Caco-2 (cell line): ENCODE measurements at places on chromosomes 16 and 17. TPM values are rescaled to one million over a fixed set of nuclear protein-coding genes. Genes with fewer than 3 reads are reported as not detected.
A peak's percentile ranks its signal among the peaks of the same experiment; 100 is the strongest.

DNA sequence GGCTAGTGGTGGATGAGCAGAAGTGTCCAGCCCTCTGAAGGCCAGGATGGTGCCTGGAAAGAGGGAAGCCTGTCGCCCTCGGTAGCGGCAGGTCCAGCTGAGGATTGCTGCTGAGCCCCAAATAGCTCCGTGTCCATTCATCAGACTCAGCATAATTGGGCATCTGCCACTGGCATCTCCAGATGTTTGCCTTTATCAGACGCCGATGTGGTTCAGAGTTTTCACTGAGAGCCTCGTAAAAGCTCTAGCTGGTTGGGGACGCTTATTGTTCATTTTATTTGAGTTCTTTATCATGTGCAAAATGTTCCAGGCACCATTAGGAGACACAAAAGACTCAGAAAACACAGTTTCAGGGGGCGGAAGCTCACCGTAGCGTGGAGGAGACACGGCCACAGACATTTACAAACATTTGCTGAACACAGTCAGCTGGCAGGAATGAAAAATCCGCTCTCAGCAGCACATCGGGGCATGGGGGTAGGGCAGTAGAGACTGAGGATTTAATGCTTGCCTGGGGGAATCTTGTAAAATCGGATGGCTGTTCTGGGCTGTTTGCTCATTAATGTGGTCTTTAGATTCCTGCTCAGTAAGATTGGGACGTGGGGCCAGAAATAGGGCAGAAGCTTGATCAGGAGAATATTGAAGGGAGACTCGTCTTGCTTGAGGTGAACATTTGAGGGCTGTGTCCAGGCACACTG lies 41.7 kb downstream of the SMPD3 start:
- H3K27me3 ChIP-seq: no peaks in the 10 kb centered on the region
- H3K4me1 ChIP-seq: peaks cover 6% of the 10 kb centered on the region; the same call in 1 of the 2 replicates
- H3K36me3 ChIP-seq: no peaks in the 10 kb centered on the region
- no peak overlapping the region for H3K27ac ChIP-seq
- no peak for DNase-seq

The CSH2 gene
- total RNA-seq: not detected in 2 replicates

- no peak for DNase-seq
- H3K27ac ChIP-seq: no peak overlapping the region
- H3K27me3 ChIP-seq: no peaks in the 10 kb centered on the region
- no peak overlapping the region for H3K4me3 ChIP-seq
Observed at GRCh38 chr16:82319038-82319437, 149.0 kb upstream of the MPHOSPH6 start.

The ACAP1 gene
- 1.6 TPM in 1 of 2 replicates, not detected in the other for total RNA-seq

DNA sequence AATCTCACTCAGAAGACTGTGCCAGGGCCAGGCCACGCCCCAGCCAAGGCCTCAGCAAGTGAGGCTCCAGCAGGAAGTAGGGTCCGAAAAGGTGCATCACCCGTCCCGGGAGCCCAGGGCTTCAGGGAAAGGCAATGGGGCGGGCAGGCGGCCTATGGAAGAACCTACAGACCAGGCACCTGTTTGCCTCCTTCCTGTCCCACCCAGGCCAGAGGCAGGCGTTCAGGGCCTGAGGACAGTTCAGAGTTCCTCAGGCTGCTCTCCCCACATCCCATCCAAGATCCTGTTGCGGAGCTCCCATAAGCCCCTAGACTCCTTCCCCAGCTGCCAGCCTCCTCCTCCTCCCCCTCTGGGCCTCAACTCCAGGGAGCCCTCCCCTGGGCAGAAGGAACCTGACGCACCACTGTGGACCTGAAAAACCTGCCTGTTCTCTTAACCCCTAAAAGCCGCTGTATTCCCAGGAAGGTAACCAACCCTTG lies 2.3 kb downstream of the CLUH start:
- peaks cover 17% of the 10 kb centered on the region for H3K4me1 ChIP-seq
- H3K27ac ChIP-seq: peak overlapping the region; percentile 97
- H3K36me3 ChIP-seq: 0 out of 2 replicates have a peak, but pooled peaks cover 1% of the 10 kb centered on the region
- H3K4me3 ChIP-seq: no peak overlapping the region
- no peak for DNase-seq

The SERPINF2 gene
- 59.9 and 63.8 TPM in 2 replicates for total RNA-seq

The TNK1 gene
- 6.1 and 6.4 TPM in 2 replicates for total RNA-seq

DNA sequence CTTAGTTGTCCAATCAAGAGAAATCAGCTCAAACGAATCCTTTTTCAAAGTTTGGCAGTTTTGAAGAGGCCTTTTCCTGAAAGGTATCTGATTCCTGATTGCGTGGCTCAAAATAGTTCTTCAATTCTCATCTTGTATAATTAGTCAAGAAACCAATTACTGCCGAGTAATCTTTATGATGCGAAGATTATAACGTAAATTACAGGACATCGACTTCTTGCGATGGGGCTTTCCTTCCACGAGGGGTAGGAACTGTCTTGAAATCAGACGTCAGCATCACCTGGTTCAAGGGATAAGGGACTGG lies 644 bp upstream of the ARL2BP start:
- H3K4me1 ChIP-seq: no peaks in the 10 kb centered on the region
- H3K36me3 ChIP-seq: no peaks in the 10 kb centered on the region
- no peaks in the 10 kb centered on the region for H3K27me3 ChIP-seq
- DNase-seq: no peak

The BAIAP3 gene
- 4.2 and 5.0 TPM in 2 replicates for total RNA-seq

- H3K36me3 ChIP-seq: no peaks in the 10 kb centered on the region
- H3K4me1 ChIP-seq: peaks cover 39% of the 10 kb centered on the region
- H3K27ac ChIP-seq: peak overlapping the region; percentile 92
- H3K4me3 ChIP-seq: peak overlapping the region; percentile 59
- DNase-seq: peak; percentile 21
Observed at GRCh38 chr17:40099619-40100418, 570 bp downstream of the NR1D1 start.

- DNase-seq: no peak
- no peaks in the 10 kb centered on the region for H3K36me3 ChIP-seq
- H3K27me3 ChIP-seq: no peaks in the 10 kb centered on the region
- H3K4me1 ChIP-seq: no peaks in the 10 kb centered on the region
Observed at GRCh38 chr17:22251498-22251897, 559.2 kb downstream of the KCNJ18 start.

GRCh38 chr17:69326377-69327059 lies 415 bp downstream of the ABCA5 start:
- H3K4me1 ChIP-seq: peaks cover 8% of the 10 kb centered on the region
- no peaks in the 10 kb centered on the region for H3K27me3 ChIP-seq
- no peak for DNase-seq

DNA sequence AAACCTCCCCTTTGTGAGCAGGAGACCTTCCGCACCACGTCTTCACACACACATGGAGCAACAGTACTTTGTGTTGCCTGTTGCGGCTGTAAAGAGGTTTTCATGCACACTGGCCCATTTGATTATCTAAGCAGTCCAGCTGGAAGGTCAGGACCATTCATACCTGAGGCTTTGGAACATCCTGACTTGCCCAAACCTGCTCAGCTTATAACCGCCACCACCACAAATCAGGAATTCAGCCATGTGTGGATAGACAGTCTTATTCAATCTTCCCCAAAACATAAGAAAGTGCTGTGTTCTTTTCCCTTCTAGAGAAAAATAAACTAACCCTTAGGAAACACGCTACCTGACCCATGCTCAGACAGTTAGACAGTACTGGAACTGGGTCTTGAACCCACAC lies 81.6 kb upstream of the XYLT1 start:
- peaks cover 5% of the 10 kb centered on the region for H3K4me1 ChIP-seq
- no peaks in the 10 kb centered on the region for H3K27me3 ChIP-seq
- no peaks in the 10 kb centered on the region for H3K36me3 ChIP-seq
- H3K4me3 ChIP-seq: no peak overlapping the region
- no peak for DNase-seq

- no peak overlapping the region for H3K27ac ChIP-seq
- H3K27me3 ChIP-seq: no peaks in the 10 kb centered on the region
- DNase-seq: no peak
- H3K4me3 ChIP-seq: no peak overlapping the region
- no peaks in the 10 kb centered on the region for H3K36me3 ChIP-seq
- H3K4me1 ChIP-seq: peaks cover under 1% of the 10 kb centered on the region; the same call in 1 of the 2 replicates
Observed at GRCh38 chr17:73822371-73822770, 178.1 kb upstream of the SDK2 start.

The HBA1 gene
- total RNA-seq: 3.6 and 8.6 TPM in 2 replicates

- no peak for DNase-seq
- no peaks in the 10 kb centered on the region for H3K4me1 ChIP-seq
- no peak overlapping the region for H3K27ac ChIP-seq
- H3K36me3 ChIP-seq: no peaks in the 10 kb centered on the region
Observed at GRCh38 chr16:79191933-79192332, 408.6 kb downstream of the MAF start.

DNA sequence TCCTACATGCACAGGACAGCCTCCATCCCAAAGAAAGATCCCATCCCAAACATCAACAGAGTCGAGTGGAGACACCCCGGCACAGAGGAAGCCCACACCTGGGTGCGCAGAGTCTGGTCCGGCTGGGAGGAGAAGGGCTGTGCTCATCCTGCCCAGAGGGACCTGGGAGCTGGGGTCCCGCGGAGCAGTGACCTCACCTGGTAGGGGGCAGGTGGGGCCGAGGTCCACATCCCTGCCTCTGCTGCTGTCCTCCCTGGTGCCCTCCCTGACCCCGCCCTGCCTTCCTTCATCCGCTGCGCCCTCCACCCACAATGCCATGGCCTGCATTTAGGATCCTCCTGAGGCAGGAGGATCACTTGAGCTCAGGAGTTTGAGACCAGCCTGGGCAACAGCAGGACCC lies 2.9 kb downstream of the C16orf90 start:
- no peaks in the 10 kb centered on the region for H3K4me1 ChIP-seq
- H3K4me3 ChIP-seq: no peak overlapping the region
- H3K27ac ChIP-seq: no peak overlapping the region
- H3K36me3 ChIP-seq: no peaks in the 10 kb centered on the region

DNA sequence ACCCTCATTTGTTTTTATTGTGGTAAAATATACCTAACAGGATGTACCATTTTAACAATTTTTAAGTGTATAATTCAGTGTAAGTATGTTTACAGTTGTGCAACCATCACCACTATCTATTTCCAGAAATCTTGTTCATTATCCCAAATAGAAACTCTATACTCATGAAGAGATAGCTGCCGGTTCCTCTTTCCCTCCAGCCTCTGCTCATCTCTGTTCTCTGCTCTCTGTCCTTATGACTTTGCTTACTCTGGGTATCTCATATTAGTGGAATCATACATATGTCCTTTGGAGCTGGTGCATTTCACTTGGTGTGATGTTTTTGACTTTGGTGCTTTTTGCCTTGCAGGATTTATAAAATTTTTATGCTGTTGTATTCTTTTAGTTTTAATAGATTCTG lies 19.4 kb downstream of the CYLD start:
- H3K27me3 ChIP-seq: no peaks in the 10 kb centered on the region
- H3K4me1 ChIP-seq: no peaks in the 10 kb centered on the region
- H3K36me3 ChIP-seq: no peaks in the 10 kb centered on the region
- H3K4me3 ChIP-seq: no peak overlapping the region

The FSCN2 gene
- total RNA-seq: 2.1 and 2.9 TPM in 2 replicates

- H3K36me3 ChIP-seq: no peaks in the 10 kb centered on the region
- H3K4me3 ChIP-seq: no peak overlapping the region
- no peaks in the 10 kb centered on the region for H3K27me3 ChIP-seq
- no peak overlapping the region for H3K27ac ChIP-seq
- no peak for DNase-seq
Observed at GRCh38 chr17:6072157-6072556, 2.0 kb downstream of the WSCD1 start.

The C17orf78 gene
- not detected in 2 replicates for total RNA-seq

The BIRC5 gene
- total RNA-seq: 82.0 and 88.8 TPM in 2 replicates

GRCh38 chr16:84794186-84794585 lies 25.6 kb upstream of the CRISPLD2 start:
- H3K4me1 ChIP-seq: no peaks in the 10 kb centered on the region
- no peak overlapping the region for H3K27ac ChIP-seq
- no peak for DNase-seq
- H3K27me3 ChIP-seq: no peaks in the 10 kb centered on the region
- no peak overlapping the region for H3K4me3 ChIP-seq
